ENCODE measurements at places on chromosomes 3 and 15. TPM values are rescaled to one million over a fixed set of nuclear protein-coding genes. Genes with fewer than 3 reads are reported as not detected.

DNA sequence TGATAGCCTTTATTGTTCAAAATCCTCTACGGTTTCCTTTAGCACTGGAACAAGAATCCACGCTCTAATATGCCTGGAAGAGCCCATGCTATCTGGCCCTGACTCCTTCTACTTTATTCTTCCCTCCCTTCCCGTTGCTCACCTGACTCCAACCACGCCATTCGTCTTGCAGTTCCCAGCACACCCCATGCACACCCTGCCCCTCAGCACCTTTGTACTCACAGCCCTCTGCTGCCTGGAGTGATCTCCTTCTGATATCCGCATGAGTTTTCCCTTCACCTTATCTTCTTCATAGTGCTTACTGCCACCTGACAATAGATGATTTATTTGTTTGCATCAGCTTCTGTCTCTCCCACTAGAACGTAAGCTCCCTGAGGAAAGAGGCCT is 16.6 kb upstream of the BCL2A1 start:
- no peak overlapping the region for H3K4me3 ChIP-seq
- no peaks in the 10 kb centered on the region for H3K27me3 ChIP-seq
- H3K27ac ChIP-seq = no peak overlapping the region

DNA sequence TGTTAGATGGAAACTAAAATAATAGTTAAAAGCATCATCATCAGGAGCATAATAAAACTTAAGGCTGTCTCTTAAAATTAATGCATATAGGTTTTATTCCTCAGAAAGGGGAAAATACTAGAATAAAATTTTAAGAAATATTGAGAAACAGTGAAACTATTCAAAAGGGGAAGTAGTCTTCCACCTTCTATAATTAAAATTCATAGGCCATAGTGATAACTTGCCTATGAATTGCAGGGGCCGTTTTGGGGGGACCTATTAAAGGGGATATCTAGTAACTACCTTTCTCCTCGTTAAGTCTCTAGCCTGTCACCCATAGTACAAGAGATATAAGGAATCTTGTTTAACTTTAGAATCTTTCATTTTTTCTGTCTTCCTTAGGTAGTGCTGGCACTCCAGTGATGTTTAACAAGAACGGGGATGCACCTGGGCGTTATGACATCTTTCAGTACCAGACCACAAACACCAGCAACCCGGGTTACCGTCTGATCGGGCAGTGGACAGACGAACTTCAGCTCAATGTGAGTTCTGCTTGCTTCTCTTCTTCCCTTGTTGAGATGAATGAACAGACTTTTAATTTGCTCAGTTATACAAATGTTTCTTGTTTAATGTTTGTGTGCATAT is 600.4 kb downstream of the GRM7 start:
- DNase-seq = no peak
- H3K4me3 ChIP-seq = no peak overlapping the region

DNA sequence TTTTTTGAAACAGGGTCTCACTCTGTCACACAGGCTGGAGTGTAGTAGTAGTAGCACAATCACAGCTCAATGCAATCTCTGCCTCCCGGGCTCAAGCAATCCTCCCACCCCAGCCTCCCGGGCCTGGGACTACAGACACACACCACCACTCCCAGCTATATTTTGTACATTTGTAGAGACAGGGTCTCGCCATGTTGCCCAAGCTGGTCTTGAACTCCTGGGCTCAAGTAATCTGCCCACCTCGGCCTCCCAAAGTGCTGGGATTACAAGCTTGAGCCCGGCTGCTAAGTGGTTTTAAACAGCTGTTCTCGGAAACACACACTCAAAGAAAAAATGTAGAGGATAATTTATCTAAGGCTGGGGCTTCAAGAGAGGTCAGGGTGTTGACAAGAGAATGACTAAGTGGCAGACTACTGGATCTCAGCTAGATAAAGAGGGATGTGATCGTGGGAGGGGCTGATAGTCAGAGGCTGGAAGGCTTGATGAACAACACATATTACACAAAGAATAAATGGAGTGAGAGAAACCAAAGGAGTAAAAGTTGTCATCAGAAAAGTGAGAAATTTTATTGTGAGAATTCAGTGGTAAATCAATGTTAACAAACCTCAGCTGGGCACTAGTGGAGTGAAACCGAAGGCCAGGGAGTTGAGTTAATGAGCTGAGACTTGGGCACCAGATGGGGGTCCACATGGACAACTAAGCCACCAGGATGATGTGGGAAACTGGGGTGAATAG is 6.7 kb downstream of the CCR5AS start:
- H3K36me3 ChIP-seq = no peaks in the 10 kb centered on the region
- H3K27me3 ChIP-seq = no peaks in the 10 kb centered on the region
- no peak overlapping the region for H3K27ac ChIP-seq
- H3K4me3 ChIP-seq = no peak overlapping the region

The PTH1R gene
- total RNA-seq = not detected

The ZNF445 gene
- total RNA-seq = 31.5 TPM
